ENCODE measurements at places on chromosomes 16 and 17.

GRCh38 chr16:46765050-46765449 is 16.9 kb upstream of the MYLK3 start:
- peak; percentile 63 for DNase-seq

DNA sequence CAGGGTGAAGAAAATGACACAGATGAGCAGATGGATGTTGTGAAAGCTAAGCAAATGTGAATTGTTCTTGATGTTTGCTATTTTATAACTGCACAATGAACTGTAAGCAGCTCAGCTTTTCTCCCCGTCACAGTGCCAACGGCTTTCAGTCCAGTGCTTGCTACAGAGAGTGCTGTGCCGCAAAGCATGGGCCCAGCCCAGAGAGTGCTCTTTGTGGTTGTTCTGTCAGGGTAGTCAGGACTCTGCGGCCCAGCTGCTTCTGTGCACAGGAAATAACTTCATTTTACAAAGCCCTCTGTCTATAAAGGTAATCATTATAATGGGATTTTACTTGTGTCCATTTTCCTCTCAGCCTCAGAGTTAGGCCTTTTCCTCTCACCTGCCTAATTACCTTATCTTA is 39.1 kb downstream of the CDRT15 start:
- DNase-seq: no peak

DNA sequence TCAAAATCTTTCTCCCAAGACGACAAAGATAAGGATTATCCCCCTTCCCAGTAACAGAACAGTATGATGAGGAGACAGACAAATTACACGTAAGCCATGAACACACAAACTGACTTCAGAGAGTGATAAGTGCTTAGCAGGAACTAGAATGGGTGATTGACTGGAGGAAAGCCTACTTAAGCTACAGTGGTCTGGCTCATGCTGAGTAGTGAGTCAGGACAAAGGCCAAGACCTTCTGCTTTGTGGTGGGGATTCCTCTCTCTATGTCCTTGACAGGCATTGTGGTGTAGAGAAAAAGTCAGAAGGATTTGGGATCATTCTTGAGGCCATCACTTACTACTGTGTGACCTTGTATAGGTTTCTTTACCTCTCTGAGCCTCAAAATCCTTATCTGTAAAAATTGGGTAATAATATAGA is 381.9 kb upstream of the CCL2 start:
- DNase-seq: no peak

GRCh38 chr16:48596326-48596725 is 13.7 kb downstream of the N4BP1 start:
- DNase-seq: no peak

GRCh38 chr17:30809867-30810266 is 14.6 kb downstream of the CRLF3 start:
- no peak for DNase-seq

DNA sequence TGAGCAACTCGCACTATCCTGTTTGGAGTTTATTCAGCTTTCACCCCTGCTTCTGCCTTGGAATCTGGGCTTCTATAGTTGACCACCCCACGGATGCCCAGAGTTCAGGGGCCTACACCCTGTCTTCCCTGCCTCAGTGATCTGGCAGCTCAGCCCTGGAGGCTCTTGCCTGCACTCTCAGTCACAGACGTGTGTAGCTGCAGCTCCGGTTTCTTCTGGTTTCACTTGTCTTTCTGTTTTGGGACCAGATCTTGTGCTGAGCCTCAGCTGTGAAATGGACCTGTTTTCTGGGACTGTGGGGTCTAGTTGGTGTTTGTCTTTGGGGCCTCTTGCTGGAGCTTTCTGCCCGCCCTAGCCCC is 5.8 kb downstream of the GPT2 start:
- DNase-seq: no peak

GRCh38 chr16:88200896-88201185 is 181.9 kb upstream of the ZNF469 start:
- no peak for DNase-seq

DNA sequence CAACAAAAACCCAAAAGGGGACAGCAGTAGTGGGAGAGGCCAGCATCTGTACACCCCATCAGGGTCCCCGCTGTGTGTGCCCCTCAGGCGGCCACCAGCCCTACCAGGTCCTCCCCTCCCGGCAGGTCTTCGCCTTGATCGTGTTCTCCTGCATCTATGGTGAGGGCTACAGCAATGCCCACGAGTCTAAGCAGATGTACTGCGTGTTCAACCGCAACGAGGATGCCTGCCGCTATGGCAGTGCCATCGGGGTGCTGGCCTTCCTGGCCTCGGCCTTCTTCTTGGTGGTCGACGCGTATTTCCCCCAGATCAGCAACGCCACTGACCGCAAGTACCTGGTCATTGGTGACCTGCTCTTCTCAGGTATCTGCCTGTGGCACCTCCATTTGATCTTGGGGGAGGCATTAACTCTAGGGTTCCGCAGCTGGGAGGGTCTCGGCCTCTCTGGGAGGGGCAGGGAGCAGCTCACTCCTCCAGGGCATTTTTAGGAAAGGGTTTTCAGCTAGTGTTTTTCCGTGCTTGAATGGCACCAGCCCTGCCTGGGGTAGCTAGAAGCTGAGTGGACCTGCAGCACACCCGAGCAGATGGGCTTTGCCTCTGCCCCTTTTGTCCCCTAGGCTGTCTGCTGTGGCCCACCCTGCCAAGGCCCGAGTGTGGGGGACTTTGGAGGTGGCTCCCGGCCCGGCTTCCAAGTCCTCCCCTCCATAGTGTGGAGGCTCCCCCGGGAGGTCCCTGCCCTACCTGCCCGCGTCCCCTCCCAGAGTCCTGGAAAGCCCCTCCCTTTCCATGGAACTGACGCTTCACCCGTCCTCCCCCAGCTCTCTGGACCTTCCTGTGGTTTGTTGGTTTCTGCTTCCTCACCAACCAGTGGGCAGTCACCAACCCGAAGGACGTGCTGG is 2.6 kb downstream of the SYNGR2 start:
- DNase-seq: no peak

DNA sequence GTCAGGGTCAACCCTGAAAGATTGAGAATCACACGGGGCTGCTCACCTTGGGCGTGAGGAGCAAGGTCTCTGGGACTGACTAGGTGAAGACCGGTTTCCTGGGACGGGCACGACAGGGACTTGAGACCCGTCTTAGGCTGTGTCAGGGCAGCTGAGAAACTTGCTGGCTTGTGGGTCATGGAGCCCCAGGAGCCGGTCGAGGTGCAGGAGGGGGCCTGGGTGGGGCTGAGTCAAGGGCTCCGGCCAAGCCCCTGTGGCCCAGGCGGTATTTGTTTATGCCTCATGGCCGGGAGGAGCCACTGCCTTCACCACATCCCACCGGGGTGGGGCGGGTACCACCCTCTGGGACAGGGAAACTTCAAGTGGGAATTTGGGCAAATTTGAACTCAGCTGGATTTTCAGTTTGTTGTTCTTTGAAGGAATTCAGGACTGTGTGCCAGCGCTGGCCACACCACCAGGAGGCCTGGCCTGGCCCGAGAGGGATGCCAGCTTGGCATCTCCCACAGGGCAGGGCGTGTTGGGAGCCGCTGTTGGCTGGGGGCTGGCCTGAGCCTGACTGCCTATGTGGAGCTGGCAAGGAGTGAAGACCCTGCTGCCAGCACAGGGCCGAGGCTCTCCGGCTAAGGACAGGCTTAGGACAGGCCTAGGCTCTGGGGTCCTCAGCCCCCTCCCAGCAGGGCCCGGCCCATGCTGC is 116.1 kb downstream of the METRNL start:
- peak; percentile 75 for DNase-seq

- DNase-seq: no peak
Observed at GRCh38 chr17:16947470-16947869, 24.4 kb downstream of the TNFRSF13B start.

DNA sequence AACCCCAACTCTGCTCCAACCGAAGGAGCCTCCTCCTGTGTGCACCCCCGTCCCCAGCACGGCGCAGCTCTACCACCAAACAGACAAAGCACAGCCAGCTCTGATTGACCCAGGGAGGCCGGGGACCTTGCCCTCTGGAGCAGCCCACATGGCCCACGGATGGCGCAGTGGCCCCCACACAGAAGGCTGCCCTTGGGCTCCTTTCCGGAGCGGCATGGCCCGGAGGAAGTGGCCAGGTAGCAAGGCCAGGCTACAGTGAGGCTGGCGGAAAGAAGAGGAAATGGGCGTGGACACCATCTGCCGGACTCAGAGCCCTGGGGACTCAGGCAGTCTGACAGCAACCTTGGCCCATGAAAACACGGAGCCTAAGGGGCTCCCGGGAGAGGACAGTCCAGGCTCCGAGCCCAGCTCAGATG is 19.9 kb upstream of the ZC3H18 start:
- DNase-seq: no peak

DNA sequence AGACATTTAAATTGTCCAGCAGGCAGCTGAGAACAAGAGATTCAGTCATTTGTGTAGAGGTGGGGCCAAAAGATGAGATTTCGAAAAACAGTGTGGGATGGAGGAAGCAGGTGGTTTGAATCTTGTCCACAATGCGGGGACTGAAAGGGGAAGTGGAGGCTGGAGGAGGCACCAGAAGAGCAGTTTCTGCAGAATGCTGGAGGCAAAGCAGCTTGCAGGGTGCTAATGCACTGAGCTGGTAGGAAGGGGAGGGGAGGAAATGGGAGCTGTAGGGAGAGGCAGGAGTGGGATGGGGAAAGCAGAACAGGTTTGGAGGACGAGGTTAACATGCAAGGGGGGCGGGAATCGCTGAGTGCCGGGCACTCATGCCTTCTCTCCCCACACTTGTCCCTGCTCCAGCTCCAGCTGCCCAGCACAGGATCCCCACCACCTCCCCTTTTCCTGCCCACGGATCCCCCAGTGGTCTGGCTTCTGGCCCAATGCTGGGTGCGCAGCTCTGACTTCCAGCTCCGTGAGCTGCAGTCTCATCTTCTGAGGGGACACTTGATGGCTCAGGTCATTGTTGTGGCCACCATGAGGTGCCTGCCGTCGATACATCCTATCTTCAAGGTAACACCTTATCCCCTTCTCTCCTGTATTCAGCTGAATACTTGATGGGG is 9.4 kb downstream of the C17orf100 start:
- no peak for DNase-seq

- DNase-seq: peak; percentile 39
Observed at GRCh38 chr17:27985306-27985705, 57.2 kb upstream of the NLK start.

GRCh38 chr16:74667255-74667700 is 601 bp upstream of the RFWD3 start:
- peak; percentile 34 for DNase-seq

DNA sequence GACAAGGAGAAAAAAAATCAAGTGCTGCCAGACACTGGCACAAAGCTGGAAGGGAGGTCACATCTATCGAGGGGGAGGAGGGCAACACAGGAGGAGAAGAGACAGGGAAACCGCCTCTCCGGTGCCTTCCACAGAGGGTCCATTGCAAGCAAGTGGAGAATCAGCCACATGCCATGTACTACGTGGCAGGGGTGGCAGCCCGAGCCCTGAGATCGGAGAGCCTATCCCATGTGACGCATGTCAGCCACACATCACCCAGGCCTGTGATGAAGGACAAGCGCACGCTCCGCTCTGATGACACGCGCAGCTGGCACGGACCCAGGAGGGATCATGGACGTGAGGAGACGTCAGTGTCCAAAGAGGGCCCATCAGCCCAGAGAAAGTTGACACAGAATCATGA is 30.1 kb downstream of the ADCY9 start:
- no peak for DNase-seq

DNA sequence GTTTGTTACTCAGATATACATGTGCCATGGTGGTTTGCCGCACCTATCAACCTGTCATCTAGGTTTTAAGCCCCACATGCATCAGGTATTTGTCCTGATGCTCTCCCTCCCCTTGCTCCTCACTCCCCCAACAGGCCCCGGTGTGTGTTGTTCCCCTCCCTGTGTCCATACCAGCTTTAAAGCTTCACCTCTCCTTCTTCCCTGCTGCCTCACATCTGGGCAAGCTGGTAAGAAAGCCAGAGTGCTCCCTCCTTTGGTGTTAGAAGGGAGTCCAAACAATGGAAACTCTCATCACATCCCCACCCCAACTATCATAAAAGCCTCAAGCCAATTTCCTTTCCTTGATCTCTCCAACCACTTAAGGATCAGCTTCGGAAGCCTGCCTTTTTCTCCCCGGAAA is 1115.6 kb upstream of the GOT2 start:
- DNase-seq: no peak

- peak; percentile 11 for DNase-seq
Observed at GRCh38 chr16:85605051-85605911, 7.8 kb upstream of the GSE1 start.

- no peak for DNase-seq
Observed at GRCh38 chr16:56373003-56373402, 52.3 kb downstream of the AMFR start.

DNA sequence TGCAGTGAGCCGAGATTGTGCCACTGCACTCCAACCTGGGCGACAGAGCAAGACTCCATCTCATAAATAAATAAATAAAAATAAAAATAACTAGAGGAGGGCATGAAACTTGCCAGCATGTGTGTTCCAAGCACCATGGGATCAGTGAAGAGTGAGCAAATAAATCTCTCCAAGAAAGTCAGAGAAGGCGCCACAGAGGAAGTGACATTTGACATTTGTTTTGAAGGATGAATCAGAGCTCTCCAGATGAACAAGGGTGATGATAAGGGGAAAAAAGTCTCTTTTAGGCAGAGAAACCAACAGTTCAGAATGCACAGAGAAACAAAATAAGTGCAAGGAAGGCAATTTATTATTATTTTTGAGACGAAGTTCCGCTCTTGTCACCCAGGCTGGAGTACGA is 50.3 kb downstream of the IST1 start:
- DNase-seq: no peak

GRCh38 chr17:4598776-4599504 is 14.6 kb downstream of the SMTNL2 start:
- no peak for DNase-seq

DNA sequence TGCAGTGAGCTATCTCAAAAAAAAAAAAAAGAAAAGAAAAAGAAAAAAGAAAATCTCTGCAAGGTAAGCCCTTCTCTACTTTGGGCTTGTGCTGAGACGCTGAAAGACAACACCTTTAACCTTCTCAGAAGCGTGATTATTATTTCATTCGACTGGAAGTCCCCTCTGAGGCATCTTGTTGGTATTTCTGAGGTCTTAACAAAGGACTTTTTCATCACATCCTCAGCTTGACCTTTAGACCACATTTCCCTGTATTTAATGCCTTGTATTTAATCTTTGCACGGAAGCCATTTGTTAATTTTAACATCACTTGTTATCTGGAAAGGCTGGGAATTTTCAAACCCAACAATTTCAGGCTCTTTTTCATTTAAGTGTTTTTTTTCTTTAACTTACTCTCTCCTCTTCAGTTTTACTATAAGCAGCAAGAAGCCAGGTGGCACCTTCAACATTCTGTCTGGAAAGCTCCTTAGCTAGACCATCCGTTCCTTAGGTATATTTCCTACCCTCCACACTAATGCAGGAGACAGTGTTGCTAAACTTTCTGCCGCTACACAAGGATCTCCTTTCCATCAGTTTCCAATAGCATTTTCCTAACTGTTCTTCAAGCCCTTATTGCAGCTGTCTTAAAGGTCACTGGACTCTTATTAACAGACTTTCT is 10.3 kb downstream of the KCTD13 start:
- peak; percentile 16 for DNase-seq
